ENCODE measurements at places on chromosomes 2 and 18.

GRCh38 chr2:19687017-19687659 lies 214.6 kb downstream of the TTC32 start:
- DNase-seq, result no peak

GRCh38 chr2:171520471-171520870 lies 1.8 kb upstream of the CYBRD1 start:
- no peak for DNase-seq

- DNase-seq, result no peak
Observed at GRCh38 chr2:82656420-82656819, 1802.7 kb downstream of the SUCLG1 start.

- DNase-seq, result no peak
Observed at GRCh38 chr2:95734976-95735890, 143.4 kb downstream of the TRIM43 start.

DNA sequence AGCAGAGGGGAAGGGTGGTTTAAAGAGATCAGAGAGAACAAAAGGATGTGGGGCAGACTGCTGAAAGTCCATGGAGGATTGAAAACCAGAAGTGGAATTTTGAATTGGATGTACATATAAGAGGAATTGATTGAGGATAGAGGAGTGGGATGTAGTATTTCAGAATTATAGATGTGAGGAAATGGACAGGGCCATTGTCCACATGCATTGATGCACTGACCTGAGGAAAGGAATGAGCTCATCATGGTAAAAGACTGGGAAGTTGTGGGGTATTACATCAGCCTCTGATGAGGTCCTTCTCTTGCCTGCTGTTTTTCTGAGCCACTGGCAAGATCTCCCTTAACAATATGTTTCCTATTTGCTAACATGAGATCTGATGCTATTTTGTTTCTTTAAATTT lies 365.7 kb upstream of the FANCL start:
- peak; percentile 22 for DNase-seq

DNA sequence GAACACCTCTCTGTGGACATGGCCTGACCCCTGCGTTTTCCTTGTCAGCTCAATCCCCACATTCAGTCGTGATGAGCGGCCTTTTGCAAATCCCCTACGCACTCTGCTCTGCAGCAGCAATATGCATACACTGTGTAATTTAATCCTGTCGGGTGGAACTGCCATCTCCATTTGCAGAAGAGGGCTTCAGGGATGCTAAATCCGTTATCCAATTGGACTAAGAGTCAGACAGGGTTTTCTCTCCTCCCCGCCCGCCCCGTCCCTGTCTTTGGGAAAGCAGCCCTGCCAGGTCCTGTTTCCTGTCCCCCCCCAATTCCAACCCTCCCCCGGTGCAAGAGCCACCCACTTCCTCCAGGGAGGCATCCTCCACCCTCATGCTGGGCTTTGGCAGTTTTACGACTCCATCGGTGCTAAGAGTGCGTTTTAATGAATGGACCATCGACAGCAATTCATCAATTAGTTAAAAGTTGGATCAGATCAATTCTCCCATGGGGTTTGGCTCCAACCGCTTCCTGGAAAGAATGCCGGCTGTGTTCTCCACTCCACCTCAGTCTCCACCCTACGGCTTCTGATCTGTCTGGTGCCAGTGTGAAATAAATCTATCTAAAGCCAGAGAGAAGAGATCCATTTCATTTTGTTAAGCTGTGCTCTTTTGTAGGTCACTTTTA lies 53.5 kb upstream of the ASAP2 start:
- no peak for DNase-seq

DNA sequence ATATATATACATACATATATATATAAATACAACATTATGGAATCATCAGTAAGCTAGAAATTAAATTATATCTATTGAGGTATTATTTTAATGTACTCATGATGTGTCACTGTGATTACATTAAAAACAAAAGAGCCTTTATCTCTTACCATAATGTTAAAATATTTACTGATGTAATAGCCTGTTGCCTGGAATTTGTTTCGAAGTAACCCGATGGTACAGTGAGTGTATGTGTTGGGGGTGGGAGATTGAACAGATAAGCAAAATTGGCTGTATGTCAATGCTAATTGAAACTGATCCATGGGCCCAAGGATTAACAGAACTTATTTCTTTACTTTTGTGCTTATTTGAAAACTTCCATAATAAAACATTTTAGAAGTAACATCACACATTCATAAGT lies 1473.2 kb downstream of the LRP1B start:
- no peak for DNase-seq

DNA sequence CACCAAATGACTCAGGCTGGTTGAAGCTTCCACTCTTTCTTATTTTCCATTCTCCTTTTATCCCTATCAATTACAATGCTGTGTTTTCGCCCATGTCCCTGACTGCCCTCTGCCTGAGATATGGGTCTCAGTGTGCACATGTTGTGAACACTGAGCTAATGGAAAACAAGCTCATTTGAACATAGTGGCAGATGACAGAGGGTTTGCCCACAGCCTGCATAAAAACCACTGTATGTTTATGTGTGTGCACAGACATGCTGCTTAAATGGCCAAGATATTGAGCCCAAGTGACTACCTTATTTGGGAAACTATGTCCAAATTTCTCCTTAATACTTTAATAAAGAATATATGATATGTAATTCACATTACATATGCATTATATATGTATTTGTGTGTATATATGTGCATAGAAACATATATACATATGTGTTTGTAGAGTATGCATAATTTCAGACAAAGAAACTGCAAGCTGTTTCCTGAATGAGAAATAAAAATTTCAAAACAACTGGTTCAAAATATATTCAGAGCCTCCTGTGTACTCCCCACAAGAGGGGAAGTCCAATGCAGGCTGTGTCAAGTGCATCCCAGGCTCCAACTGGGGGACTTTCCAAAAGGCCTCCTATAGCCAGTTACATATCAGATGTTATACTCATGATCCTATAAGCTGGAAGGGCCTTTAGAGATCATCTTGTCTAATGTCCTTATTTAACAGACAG lies 92.7 kb upstream of the CD302 start:
- DNase-seq, result peak; percentile 12

GRCh38 chr18:52200406-52200805 lies 139.6 kb upstream of the DCC start:
- no peak for DNase-seq

DNA sequence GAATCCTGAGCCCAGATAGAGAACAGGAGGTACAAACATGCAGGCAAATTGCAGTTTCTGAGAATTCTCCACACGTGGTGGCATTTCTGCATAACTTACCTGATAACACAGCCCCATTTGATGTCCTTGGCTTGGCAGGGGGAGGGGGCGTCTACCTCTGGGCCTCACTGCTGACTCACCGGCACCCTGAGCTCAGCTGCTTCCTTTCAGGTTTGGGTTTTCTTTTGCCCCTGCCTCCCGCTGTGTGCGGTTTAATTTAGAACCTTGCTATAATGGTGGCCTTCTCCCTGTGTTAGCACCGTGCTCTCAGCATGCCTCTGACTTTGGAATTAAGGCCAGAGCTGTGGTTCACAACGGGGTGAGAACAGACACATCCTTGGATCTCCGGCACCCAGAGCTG lies 4.4 kb downstream of the CTIF start:
- peak; percentile 44 for DNase-seq

- peak; percentile 91 for DNase-seq
Observed at GRCh38 chr18:49447810-49448745, 12.4 kb downstream of the DYM start.

DNA sequence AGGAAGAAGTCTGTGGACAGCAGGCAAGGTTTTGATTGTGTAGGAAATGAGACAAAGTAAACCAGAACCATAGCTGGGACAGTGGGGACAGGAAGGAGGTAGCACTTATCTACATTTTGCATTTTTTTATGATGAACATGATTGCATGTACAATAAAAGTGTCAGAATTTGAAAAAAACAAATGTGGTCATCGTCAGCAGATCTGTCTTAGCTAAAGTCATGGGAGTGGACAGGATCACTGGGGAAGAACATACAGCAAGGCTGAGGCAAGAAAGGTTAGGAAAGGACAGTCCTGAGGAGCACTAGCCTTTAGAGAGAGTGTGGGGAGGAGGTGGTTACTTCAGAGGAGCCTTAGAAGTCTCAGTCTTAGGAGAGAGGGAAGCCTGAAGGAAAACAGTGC lies 35.1 kb upstream of the SLC14A2 start:
- DNase-seq, result no peak
